Spleen (tissue), 13 donors: ENCODE measurements at places on chromosomes 5 and 9.

DNA sequence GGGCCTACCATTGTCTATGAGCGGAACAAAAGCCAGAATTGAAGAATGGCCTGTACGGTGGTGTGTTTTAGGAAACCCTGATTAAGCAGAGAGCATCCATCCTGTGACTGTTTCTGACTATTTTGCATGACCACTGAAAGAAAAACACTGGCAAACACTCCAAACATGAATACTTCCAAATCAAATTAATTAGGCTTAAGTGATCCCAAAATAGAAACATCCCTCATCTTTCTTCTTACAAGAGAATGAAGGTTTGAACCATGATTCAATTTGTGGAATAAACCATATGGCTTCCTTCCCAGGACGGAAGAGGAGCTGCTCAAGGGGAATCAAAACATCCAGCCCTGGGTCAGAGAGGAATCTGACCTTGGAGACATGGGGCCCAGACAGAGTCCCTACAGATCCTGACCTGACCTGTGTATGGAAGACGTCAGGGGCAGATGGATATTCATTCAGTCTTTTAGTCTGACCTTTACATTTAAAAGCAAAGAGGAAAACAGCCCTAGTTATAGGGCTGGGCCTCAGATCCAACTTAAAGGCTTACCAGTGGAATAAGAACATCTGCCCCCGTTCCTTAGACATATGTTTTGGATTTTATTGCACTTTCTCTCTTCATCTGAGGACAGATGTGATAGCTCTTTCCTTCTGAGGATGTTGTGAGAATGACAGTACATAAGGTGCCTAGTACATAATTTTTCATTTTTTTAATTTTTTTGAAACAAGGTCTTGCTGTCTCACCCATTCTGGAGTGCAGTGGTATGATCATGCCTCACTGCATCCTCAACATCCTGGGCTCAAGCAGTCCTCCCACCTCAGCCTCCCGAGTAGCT lies 17.6 kb upstream of the RECK start:
- no peak for DNase-seq

DNA sequence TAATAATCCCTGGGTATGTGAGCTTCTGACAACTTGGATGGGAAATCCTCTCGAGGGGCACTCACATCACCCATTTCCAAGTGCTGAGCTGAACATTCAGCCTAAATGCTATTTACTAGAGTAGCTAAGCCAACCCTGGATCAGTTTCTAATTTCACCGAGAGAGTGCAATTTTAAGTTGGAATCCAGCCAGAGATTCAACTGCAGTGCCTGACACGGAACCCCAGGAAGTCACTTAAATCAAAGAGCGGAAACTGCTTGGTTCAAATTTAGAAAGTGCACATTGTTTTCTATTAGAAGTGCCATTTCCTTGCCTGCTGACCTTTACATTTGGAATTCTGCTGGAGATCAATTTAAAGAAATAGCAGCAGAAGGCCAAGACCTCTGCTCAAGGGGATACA lies 8.8 kb downstream of the SPRY4 start:
- no peak for DNase-seq

DNA sequence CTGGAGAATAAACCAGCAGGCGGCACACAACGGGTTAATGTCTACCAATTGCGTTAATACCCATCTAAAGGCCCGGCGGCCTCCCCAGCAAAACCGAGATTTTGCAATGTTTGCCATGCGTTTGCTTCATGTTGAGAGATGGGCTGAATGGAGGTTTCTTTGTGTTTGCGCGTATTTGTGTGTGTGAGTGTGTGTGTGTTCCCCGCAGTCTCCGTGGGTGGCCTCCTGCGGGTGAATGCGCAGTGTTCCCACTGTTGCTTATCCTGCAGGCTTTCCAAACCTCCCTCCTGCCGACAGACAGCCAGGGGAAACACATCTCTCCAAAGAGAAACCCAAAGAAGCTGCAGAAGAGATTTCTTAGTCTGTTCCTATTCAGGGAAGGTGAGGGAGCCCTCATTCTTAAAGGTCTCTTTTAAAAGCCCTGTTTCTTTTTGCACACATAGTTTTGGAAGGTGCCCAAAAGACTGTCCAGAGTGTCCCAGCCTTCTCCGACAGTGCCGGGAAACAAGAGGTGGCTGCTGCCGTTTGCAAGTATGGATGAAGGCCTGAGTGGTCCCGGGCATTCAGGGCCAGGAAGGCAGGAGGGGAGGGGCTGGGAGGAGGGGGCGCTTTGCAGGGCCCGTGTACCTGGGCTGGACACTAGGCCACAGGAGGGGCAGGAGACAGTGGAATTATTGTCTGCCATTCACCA lies 103.8 kb upstream of the ERCC6L2 start:
- no peak for DNase-seq

DNA sequence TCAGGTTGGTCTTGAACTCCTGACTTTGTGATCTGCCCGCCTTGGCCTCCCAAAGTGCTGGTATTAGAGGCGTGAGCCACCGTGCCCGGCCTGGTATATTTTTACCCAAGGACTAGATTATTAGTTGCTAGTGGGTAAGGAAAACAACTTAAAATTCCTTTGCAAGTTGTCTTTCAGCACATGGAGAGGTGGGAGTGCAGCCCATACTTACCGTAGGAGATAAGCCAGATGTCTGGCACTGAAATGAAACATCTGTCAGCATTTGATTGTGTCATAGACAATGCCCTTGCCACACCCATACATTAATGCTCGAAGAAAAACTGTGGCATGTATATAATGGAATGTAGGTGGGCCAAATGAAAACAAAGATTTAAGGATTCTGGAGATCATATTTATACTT lies 36.6 kb upstream of the ANKH start:
- no peak for DNase-seq

DNA sequence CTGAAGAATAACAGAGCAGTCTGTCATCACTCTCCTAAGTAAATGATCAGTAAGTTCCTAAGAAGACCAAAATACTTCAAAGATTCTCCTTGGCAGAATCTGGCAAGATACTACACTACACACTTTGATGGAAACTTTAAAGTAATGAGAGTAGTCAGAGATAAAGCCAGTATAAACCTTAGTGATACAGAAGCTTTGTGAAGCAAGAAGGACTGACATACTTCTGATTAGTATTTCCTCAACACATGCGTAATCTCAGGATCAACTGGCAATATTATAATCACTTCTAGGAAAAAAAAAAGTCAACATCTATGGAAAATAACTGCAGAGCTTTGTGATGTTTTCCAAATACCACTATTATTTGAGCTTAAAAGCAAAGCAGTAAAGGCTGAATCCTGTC lies 34.0 kb upstream of the ADAMTS19 start:
- no peak for DNase-seq

DNA sequence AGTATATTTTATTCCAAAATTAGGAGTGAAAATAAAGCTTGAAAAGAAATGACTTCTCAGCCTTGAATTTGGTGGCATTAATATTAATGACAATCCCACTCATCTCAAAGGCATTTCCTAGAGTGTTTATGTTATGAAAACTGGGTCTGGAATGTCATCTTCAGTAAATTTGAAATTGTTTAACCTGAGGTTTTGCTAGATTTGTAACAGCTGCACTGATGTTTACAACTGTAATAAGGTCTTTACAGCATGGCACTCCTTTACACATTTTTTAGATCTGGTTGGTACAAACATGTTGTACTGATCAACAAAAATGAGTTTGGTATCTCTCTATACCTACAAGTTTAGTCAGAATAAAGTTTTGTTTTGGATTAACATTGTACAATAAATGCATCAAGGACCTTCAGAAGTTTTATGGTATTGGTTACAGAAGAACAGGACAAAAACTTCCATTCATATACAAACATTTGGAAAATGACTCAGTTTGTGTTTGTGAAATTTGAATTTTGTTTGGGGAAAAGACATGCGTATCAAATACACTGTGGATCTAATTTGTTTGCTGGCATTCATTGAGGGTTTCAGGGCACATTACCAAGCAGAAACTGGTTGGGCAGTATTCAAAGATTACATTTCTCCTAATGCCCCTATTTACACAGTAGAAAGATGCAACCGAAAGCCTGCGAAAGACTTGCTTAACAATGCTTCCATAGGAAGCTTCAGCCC lies 11.6 kb downstream of the FANCC start:
- no peak for DNase-seq

- no peak for DNase-seq
Measured at GRCh38 chr9:131815970-131816873, 76.3 kb upstream of the RAPGEF1 start.

GRCh38 chr5:143194713-143195112 lies 208.8 kb downstream of the NR3C1 start:
- no peak for DNase-seq

DNA sequence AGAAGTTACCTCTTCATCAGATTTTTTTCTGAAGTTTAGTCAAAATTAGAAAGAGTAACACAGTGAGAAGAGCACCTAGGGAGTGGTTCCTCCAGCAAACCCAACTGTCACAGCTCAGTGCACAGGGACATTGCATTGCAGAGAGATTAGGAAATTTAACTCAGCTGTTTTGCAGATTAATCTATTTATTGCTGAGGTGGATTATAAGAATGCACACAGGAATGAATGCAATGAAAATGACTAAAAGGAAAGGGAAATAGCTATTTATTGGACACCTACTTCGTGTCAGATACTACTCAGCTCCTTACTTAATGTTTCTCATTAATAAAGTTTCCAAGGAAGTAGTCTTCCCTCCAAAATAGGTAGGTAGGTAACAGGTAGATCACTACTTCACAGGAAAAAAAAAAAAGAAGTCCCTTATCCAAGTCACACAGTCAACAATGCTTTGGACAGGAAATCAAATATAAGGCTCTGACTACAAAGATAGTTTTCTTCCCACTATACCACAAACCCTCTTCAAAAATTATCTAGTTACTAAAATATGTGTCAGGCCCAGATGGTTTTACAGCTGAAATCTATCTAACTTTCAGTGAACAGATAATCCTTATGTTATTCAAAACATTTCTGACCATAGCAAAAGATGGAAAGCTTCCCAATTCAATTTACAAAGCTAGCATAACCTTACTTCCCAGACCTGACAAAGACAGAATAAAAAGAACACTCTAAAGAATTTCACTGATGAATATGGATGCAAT lies 442.2 kb upstream of the MPDZ start:
- no peak for DNase-seq

- no peak for DNase-seq
Measured at GRCh38 chr9:96751815-96752214, 26.1 kb downstream of the ZNF510 start.

- no peak for DNase-seq
Measured at GRCh38 chr5:179454356-179454755, 96.0 kb upstream of the RUFY1 start.

DNA sequence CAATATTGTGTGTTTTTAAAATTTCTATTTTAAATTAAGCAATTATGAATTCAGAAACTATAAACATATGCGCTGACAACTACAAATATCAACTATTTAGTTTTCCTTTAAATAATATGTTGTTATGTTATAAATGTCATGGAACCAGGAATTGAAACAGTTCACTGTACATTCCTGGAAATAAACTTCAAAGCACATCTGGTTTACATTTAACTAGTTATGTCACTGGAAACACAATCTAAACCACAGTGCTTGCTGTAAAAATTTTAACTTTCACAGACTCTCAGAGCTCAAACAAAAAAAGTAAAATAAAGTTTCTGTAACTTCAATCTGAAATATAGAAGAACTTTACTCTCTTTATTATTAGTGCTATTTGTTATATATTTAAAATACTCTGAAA lies 179.2 kb downstream of the FBN2 start:
- no peak for DNase-seq

- DNase-seq: no peak
Measured at GRCh38 chr9:93588641-93589609, 12.5 kb downstream of the PHF2 start.

DNA sequence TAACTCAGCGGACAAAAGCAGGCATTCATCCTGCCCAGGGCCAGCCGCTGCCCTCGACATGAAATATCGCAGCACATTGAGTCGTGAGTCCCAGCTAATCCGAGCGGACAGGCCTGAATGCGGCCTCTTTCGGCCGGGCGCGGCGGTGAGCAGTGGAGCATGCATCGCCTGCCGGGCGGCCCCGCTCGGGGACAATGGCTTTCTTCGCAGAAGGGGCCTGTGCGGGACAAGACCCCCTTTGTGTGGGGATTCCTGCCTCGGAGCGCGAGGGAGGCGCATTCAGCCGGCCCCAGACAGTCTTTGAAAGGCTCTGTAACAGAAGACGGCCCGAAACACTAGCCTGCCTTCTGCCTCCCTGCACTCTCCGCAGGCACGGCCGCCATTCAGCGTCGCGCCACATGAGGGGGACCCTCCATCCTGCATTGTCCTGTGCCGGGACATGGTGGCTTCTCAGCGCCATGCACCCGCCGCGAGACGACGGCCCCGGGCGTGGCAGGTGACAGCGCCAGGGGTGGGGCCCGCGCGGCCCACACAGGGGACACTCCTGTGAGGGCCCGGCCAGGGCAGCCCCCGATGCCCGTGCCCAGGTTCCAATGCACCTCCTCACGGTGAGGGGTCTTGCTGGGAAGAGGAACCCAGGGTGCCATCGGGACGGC lies 52.0 kb downstream of the EXD3 start:
- peak; percentile 54 for DNase-seq

DNA sequence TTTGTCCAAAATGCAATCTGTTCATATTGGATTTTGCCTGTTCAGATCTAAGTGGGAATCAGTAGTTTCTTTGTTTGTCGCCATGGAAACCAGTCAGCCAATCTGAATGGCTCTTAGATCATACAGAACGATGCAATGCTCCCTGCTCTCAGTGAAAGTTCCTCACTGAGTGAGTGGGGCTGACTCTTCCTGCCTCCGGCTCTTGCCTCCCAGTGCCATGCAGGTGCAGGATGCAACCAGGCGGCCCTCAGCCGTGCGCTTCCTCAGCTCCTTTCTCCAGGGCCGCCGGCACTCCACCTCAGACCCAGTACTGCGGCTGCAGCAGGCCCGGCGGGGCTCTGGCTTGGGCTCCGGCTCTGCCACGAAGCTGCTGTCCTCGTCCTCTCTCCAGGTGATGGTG lies at the start of gene PTPDC1:
PTPDC1 (plus strand) TSS at position 151 of the 400 bp plus-strand sequence; CDS start at position 218, 67 bp downstream.
- DNase-seq: no peak

GRCh38 chr9:123344192-123344949 lies 11.6 kb upstream of the CRB2 start:
- no peak for DNase-seq

DNA sequence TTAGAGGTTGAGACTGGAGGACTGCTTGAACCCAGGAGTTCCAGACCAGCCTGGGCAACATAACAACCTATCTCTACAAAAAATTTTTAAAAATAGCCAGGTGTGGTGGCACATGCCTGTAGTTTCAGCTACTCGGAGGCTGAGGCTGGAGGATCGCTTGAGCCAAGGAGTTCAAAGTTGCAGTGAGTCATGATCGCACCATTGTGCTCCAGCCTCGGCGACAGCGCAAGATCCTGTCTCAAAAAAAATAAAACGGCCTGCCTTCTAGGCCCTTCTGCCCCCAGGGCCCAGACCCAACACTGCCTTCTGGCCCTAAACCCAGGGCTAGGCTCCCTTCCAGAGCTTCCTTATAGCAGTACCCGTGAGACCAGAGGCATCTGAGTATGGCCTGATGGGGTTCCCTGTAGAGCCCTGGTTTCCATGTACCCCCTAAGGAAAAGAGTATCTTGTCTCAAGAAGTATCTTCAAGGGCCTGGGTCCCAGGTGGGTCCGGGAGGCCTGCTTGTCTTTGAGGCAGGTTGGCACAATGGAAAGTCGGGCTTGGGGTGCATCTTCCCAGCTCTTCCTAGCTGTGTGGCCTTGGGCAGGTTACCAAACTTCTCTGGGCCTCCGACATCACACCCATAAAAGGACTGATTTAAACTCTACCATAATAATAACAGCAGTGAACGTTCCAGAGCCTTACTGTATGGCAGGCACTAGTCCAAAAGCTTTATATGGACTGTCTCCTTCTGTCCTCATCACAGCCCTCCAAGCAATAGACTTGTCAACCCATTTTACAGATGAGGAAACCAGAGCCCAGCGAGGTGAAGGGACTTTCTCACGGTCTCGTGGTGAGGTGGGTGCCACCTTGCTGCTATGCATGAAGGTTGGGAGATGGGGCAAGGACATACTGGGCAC lies 9.6 kb downstream of the LRRC8A start:
- no peak for DNase-seq
